ENCODE measurements at places on chromosomes 2 and 18.

- DNase-seq, result no peak
Measured at GRCh38 chr18:22349317-22349898, 68.3 kb downstream of the CTAGE1 start.

GRCh38 chr2:205366336-205367060 is 315.8 kb upstream of the NRP2 start:
- no peak for DNase-seq

GRCh38 chr18:79601234-79601633 is 78.4 kb upstream of the CTDP1 start:
- no peak for DNase-seq

- DNase-seq, result no peak
Measured at GRCh38 chr2:180829261-180829660, 151.1 kb upstream of the UBE2E3 start.

DNA sequence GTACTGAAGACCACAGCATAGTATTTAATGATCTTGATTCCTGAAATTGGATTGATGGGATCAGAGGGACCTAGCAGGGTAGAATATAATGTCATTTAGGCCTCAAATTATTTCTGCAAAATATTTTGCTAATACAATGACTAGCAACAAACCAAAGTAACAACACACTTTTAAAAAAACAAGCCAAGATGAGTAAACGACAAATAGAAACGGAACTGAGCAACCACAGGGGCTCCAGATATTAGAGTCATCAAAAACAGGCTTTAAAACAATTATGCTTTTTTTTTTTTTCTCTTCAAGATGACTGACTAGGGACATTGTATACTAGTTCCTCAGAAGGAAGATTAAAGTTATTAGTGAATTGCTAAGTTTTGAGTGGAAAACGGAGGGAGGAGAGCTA is 447.1 kb upstream of the MMADHC start:
- DNase-seq, result no peak

GRCh38 chr2:229714736-229715541 is 584 bp upstream of the DNER start:
- DNase-seq, result no peak

DNA sequence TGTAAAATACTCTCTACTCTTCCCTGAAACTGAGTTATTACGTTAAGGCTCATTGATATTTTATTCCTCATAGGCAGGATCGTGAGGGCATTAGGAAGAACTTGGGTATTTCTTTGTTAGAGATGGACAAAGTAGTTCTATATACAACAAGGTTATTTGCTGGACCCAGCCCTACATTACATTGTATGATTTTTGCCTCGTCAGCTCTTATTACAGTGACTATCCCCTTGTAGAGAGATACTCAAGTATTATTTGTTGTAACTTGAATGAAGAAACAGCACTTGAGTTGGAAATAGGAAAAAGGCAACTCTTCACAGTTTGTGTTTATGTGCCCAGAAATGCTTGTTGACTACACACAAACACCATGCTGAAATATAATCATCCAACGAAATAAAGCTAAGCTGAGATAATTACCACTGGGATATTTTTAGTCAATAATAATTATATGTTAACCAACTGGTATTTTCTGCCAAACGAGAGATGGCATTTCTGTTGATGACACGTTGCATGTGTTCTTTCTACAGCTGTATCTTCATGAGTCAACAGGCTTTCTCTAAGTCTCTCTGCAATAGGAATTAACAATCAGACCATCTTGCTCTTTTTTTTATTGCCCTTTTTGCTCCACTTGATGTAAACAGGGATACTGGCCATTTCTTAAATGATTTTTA is 947.6 kb downstream of the DPP10 start:
- DNase-seq, result no peak

- no peak for DNase-seq
Measured at GRCh38 chr18:36350251-36350651, 52.7 kb downstream of the FHOD3 start.

DNA sequence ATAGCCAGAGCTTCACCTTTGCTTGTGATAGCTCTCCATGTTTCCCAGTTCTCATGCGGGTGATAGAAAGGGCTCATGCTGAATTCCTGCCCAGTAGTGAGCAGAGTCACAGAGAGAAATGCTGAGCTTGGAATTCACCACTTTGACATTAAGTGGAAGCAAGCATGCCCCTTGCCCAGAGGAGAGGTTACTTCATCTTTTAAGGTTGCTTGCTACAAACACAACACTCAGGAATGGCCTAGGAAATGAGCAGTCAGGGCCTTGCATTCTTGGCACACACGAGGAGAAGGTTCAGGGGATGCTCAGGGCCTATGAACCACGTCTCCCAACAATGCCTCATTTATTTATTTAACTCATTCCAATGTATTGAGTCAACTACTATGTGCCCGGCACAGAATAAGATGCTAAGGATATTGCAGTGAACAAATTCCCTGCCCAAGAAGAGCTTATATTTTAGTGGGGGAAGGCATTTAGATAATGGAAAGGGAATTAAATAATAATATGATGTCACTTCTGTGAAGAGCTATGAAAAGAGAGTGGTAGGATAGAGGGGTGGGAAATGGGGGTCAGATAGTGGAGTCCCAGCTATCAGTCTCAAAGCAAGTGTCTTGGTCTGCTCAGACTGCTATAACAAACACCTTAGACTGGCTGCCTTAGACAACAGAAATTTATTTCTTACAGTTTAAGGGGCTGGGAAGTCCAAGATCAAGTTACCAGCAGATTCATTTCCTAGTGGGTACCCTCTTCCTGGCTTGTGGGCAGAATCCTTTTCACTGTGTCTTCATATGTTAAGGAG is 42.1 kb downstream of the DDX18 start:
- DNase-seq, result no peak

GRCh38 chr2:150710916-150711315 is 223.4 kb upstream of the RND3 start:
- no peak for DNase-seq

GRCh38 chr18:77123320-77124231 is 9.0 kb downstream of the MBP start:
- DNase-seq, result no peak

GRCh38 chr18:26746398-26746797 is 119.1 kb downstream of the AQP4 start:
- no peak for DNase-seq

GRCh38 chr2:62919041-62919440 is 131.6 kb upstream of the OTX1 start:
- no peak for DNase-seq

GRCh38 chr2:43020296-43020695 is 206.1 kb downstream of the ZFP36L2 start:
- no peak for DNase-seq

- no peak for DNase-seq
Measured at GRCh38 chr2:216034065-216034464, 20.7 kb upstream of the MREG start.

DNA sequence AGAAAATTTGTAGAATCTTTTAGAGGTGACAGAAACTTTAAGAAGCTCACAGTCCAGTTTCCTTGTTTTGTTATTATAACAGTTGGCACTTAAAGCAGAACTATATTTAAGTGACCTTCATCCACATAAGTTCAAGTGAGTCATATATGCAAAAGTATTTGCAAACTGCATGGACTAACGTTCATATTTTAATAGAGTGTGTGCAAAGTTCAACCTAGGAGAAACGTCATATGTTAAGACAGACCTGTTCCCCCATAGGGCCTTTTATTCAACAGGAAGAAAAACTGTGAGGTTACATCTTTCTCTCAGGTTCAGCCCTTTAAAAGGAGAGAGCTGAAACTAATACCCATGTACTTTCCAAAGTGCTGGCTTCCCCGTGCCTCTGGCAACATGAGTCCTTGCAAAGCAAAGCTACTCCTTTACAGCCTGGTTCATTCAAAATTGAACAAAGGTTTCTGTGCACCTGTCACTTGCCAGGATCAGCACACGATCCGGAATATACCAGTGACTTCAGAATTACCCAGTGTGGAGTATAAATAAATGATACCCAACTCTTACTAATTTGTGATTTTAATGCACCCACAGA is 280.0 kb upstream of the RAB12 start:
- DNase-seq, result no peak

DNA sequence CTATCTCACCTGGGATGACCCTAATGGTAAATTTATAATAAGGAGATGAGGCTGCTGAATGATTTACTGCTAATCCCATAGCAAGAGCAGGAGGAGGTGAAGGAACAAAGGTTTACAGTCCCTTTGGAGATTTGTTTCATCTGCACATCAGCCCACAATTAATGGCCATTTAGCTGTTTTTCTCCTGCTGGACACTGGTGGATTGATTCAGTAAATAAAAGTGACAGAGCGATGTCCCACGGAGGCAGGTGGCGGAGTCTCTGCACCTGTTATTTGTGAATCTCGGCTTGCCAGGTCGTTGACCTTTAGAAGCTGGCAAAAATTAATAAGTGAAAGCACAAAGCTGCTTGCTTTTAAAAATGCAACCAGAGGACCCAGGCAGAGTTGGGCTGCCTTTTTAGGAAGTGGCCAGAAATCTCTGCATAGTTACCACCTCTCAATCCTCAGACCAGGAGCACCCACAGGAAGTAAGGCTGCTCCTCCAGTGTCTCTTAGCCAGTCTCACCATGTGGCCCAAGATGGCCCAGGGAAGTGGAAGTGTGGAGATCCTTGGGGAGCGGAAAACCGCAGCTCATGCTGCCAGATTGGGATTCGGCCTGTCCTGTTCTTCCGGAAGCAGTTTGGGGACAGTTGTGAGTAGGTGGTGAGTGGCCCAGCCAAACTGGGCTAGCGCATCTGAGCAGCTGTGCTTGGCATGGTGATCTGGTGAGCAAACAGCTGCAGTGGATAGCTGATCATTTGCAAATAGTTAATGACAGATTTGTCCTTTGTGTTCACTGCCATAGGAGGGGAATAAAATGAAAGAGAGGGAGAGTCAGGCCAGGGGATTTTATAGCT is 1005.7 kb upstream of the PIK3C3 start:
- no peak for DNase-seq

GRCh38 chr2:217733461-217733860 is 269.3 kb downstream of the TNS1 start:
- DNase-seq, result no peak

DNA sequence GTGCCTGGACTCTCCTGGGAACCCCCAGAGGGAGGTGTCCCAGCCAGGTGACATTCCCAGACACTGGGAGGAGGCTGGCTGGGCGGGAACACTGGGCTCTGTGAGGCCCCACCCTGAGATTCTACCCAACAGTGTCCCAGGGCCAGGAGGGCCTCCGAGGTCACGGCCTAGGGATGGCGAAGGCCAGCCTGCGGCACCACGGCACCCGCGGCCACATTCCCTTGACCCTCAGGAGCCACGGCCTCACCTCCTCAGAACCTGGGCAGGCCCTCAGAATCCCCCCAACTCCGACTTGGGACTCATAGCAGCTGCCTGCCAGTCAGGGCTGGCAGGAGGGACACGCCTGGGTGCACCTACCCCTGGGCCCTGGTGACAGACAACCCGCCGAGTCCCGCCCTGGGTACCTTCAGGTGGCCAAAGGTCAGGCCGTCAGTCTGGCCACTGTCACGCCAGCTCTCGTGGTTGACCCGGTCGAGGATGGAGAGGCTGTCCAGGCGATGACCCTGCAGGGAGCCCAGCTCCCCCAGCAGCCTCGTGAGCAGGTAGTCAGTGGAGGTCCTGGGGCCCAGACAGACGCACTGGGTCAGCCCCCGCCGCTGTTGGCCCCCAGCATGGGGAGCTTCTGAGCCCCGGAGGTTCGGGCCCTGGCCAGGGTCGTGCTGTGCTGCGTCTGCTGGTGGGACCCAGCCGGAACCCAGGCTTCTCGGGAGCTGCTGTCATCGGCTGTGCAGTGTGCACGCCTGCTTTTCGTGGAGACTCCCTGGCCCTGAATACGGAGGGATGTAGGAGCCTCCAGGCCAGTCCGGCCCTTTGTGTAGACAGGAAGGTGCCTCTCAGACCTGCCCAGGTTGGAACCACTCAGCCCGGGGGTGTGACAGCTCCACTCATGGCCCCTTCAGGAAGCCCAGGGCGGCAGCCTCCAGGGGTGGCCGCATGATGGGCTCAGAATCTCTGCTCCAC is 6.1 kb downstream of the MAB21L4 start:
- no peak for DNase-seq

DNA sequence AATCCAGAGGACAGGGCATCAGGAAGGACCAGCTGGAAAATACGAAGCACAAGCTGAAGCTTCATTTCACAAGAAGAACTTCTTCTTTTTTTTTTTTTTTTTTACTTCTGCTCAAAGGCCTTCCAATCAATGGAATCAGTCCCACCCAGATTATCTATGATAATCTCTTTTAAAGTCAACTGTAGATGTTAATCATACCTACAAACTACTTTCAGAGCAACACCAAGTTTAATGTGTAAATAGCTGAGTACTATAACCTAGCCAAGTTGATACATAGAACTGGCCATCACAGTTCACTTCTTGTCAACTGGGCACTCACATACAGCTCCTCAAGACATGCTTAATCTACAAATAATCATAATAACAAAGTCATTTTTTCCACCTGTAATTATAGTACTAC is 1645.9 kb upstream of the CELF4 start:
- no peak for DNase-seq

DNA sequence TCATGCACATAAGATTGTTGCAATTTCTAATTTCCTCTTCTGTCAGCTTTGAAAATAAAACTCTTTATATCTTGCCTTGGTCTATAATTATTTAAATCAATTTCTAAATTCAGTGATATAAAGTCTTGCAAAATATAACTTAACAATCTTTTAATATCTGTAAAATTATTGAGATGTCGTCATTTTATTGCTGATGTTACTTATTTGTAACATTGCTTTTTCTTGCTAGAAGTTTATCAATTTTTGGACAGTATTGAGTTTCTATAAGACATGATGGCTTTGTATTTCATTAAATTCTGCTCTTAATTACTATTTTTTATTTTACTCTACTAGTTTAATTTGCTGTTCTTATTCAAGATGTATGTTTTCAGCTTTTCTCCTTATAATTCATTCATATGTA is 1036.5 kb downstream of the TMEM182 start:
- no peak for DNase-seq

DNA sequence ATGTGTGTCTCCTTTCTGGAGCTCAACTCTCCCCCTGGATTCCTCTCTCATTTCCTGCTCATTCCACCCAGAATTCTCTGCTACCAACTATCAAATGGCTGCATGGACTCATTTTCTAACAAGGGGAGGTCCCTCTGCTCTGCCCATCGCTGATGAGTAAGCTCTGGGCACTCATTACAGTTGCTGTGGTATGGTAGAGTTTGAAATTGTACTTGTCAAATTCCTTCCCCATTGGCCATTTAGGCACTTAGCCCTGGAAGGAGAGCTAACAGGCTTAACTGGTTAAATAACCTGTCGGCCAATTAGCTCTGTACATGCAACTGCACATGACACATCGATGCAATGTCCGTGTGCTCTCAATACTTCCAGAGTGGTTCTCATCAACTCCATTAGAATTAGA is 20.4 kb downstream of the COL6A3 start:
- no peak for DNase-seq

GRCh38 chr2:55779459-55780421 is 86.1 kb upstream of the PNPT1 start:
- no peak for DNase-seq

DNA sequence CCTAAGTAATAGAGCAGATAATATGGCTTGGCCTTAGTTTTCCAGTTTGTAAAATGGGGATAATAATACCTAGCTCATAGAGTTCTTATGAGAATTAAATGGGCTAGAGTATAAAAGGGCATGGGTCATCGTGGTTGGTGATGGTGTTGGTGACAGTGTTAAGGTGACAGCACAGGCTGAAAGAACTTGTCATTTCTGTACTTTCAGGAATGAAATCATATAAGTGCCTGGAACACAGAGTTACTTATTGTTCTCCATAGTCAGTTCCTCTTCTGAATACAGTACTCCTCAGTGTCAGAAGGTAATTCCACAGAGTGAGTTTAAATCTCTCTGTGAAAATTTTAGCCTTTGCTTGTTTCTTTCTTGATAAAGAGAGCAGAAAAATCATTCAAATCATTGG is 42.4 kb downstream of the KIF5C start:
- no peak for DNase-seq

Measured in NCI-H1048 (cell line).